ENCODE measurements at places on chromosomes 6 and 20.

DNA sequence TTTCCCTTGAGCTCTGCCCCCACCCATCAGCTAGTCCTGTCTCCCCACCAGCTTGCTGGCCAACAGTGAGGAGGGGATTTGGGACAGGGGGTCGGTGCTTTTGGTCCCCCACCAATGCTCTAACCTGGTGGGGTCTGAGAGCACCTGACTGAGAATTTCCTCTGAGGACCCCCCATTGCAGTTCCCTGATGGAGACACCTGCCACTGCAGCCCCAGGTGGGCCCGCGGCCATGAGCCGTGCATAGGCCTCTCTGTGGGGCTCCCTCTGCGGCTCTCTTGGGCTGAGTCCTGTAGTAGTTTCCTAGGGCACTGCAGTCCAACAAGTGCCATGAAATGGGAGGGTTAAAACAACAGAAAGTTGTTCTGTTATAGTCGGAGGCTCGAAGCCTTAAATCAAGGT lies 172.2 kb upstream of the SNX9 start:
- DNase-seq, result no peak

- DNase-seq, result no peak
Observed at GRCh38 chr6:14371530-14371929, 254.0 kb downstream of the CD83 start.

DNA sequence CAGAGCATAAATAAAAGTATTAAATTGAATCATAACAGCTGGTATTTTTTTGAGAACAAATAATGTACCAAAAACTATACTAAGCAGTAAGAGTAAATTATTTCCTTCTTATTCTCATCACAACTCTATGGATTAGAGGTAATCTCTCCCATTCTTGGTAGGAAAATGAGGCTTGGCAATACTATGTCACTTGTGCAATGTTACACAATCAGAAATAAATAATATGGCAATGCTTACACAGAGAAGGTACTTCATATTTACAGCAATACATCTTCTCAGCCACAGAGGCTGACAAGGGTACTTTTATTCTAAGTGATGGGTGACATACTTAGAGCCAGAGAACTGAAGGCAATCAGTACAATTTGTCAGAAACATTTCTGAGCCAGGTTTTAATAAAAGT lies 3.9 kb downstream of the DST start:
- no peak for DNase-seq

GRCh38 chr20:59576216-59576953 lies 28.0 kb upstream of the PHACTR3 start:
- DNase-seq, result no peak

DNA sequence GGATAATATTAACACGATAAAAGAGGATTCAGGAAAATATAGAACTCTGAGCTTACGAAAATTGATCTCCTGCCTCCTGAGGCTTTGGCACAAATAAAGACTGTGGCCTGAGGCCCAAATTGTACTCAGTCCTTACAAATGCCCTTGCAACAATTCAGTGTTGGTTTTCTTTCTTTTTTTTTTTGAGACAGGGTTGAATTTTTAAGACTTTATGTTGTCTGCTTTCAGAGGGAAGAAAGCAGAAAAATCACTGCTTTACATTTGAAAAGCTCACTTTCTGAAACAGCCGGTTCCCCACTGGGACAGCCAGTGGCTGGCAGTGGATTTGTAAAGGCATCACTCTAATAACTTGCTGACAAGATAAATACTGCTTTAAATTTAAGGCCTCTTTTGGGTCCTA lies 290.5 kb downstream of the SLC35F1 start:
- DNase-seq, result no peak

DNA sequence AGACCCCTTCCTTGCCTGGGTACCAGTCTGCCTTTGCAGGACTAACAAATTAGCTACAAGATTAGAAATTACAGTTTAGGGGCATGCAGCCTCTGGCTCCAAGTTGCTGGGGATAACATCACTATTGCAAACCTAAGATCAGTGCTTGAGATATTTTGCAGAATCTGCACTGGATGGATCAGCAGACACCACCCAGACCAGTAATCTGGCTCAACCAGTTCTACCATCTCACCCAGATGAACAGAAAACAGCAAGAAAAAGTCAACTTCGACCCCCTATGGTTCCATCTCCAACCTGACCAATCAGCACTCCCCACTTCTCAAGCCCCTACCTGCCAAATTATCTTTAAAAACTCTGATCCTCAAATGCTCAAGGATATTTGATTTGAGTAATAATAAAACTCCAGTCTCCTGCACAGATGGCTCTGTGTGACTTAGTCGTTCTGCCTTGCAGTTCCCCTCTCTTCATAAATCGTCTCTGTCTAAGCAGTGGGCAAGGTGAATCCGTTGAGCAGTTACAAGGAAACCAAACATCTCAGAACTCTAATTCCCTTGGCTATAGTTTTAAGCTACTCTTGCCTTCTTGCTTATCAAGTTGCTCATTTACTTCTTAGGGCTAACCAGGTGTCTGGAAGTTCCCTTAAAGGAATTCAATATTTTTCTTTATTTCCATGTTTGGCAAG lies 16.1 kb upstream of the LMBRD1 start:
- DNase-seq, result no peak

- no peak for DNase-seq
Observed at GRCh38 chr6:130368576-130368975, 2.8 kb downstream of the TMEM200A start.

DNA sequence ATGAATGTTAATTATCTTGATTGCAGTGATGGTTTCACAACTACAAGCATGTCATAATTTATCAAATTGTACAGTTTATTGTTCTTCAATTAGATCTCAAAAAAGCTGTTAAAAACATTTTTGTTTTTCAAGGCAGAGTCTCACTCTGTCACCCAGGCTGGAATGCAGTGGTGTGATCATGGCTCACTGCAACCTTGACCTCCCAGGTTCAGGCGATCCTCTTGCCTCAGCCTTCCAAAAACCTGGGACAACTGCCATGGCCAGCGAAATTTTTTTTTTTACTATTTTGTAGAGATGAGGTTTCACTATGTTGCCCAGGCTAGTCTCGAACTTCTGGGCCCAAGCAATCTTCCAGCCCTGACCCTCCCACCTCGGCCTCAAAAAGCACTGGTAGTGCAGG lies 286.1 kb downstream of the RNGTT start:
- no peak for DNase-seq

GRCh38 chr6:39102071-39102820 lies 12.7 kb downstream of the SAYSD1 start:
- no peak for DNase-seq

DNA sequence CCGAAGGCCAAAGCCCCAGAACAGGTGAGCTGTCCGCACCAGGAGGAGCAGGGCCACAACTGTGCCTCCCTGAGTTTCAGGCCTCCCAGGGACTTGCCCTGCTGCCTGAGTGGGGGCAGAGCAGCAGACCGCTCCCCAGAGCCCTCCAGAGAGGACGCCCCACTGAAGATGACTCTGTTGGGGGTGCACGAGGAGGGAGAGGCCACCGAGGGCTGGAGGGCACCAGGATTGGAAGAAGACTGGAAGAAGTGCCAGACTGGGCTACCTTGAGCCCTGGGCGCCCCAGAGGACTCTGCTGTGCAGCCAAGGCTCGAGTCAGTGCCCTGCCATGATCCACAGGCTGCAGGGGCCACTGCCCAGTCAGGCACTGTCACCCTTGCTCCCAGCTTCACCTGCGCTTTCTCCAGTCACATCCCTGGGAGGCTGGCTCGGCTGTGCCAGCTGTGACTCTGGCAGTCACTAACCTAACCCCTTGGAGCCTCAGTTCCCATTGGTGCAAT lies 11.3 kb downstream of the CST7 start:
- peak; percentile 72 for DNase-seq

DNA sequence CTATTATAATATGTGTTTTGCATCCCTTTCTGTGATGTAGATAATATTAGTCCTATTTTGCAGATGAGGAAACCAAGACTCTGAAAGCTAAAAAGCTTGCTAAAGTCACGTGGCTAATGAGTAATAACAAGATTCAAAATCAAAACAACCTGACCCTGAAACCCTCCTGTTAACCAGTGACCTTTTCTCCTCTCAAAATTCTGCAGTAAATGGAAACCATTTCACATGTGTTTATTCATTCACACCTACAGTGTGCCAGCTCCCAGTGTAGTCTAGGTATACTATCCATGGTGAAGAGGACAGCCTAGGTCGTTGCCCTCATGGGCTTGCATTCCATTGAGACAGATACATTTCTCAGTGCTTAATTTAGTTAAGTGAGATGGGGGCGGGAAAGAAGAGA lies 30.6 kb upstream of the PHACTR2 start:
- DNase-seq, result no peak

- DNase-seq, result no peak
Observed at GRCh38 chr20:16748308-16748900, at the start of gene OTOR. Gene OTOR (plus strand): TSS chr20:16748358. CDS start chr20:16748402, 44 bp downstream.

GRCh38 chr6:116925088-116925794 lies 48.2 kb downstream of the RFX6 start:
- no peak for DNase-seq

DNA sequence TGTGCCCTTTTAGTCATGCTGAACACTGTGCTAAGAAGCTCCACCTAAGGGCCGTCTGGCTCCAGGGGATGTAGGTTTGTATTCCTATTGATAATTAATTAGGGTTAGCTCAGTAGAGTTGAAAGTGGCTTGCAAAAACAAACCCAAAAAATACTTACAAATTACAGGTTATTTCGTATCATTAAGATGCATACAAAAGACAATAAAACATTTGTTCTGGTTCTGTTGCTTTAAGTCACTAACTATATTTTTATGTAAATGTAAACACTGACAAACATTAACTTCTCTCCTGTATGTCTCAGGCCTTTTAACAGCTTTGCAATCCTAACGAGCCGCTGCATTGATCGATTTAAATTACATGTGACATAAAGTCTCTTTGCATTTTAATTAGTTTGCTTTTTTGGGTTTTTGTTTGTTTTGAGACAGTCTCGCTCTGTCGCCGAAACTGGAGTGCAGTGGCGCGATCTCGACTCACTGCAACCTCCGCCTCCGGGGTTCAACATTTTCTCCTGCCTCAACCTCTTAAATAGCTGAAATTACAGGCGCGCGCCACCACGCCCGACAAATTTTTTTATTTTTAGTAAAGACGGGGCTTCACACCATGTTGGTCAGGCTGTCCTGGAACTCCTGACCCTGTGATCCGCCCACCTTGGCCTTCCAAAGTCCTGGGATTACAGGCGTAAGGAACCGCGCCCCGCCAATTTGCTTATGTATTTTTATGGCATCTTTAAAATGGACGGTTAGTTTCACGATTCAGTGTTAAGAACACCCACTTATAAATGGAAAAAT lies 110.9 kb downstream of the HFE start:
- no peak for DNase-seq

DNA sequence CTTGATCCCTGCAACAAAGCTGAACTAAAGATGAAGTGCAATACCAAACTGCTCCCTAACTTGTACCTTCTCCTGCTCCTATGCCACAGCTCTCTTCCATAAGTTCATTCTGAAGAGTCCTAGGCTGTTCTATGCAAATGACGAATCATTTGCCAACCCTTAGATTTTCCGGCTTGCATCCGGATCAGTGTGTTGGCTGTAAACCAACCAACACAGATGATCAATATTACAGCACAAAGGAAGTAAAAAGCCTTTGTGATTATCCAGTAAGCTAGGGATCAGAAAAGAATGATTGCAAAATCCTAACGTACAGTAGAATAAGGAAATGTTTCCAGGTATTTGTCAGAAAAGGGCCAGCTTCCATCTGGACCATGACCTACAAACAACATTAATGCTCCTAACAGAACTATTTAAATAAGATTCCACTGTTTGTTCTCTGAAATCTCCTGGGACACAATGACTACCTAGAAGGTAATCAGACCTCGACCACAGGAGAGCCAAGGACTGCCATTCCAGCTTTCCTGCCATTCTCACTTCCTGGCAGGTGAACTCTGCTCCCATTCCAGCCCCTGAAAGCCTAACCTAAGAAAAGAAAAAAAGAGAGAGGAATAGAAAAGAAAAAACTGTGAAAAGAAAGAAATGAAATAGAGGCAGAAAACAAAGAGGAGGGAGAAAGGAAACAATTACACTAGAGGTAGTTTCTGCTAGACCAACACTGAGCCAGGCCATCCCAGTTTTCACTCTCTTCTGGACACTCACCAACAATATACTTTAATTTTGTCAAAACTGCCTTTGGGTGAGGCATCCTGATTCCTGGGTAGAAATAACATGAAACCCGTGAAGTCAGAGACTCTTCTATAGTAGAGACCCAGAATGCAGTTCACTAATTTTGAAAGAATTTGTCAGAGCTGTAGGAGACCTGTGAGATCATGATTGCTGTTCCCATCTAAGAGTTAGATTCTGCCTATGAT lies 19.7 kb downstream of the GMDS start:
- DNase-seq, result no peak

- DNase-seq, result no peak
Observed at GRCh38 chr20:30489614-30490003, 767.9 kb upstream of the DEFB115 start.

DNA sequence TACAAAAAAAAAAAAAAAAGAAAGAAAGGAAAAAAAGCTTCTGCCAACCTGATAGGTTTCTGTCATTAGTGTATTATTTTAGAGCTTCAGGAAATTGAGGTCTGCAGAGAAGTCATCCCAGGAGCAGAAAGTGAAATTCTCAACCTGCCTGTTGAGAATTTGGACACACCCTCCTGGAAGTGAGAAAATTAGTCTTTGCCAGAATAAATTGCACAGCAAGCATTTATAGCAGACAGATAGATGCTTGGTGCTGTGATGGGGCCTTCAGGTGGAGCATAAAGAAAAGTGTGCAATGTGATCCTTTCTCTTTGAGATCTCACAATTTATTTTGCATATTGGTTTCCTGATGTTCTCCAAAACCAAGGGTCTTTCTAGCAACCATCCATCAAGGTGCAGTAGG lies 4.7 kb downstream of the BTN2A2 start:
- no peak for DNase-seq

DNA sequence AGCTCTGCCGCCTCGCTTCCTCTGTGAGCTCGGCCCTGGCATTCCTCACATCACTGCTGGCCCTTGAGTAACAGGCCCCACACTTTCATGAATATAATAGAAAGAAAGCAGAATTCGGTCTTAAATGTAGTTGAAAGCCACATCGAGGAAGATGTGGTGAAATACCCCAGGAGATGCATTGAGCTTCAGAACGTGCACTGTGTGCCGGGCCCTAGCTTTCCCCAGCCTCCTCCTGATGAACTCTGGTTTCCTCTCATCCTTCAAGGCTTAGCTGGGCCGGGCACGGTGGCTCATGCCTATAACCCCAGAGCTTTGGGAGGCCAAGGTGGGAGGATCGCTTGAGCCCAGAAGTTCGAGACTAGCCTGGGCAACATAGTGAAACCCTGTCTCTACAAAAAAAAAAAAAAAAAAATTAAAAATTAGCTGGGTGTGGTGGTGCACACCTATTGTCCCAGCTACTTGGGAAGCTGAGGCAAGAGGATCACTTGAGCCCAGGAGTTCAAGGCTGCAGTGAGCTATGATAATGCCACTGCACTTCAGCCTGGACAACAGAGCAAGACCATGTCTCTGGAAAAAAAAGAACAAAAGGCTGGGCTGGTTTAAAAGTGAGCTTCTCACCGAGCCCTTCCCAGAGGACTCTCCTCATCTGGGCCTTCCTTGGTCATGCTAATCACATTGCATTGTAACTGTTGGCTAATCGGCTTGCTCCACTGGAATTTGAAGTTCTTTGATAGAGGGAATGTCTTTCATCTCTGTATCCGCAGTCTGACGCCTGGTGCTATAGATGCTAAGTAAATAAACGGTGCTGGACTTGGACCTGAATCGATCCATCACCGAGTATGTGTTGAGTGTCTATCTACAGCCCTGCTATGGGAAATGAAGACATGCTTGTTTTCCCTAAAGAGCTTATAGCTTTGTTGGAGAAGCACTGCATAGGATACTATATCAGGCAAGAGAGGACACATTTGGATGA lies 43.8 kb upstream of the FOXQ1 start:
- no peak for DNase-seq
